Activated CD4-positive, CD25-positive, alpha-beta regulatory T cell (primary cell): ENCODE measurements at places on chromosomes 1 and 21.
A peak's percentile ranks its signal among the peaks of the same experiment; 100 is the strongest.

- DNase-seq = peak; percentile 35
Measured at GRCh38 chr1:6614019-6614928, 743 bp downstream of the PHF13 start.

- no peak for DNase-seq
Measured at GRCh38 chr1:47325528-47325927, 8.1 kb upstream of the CMPK1 start.

DNA sequence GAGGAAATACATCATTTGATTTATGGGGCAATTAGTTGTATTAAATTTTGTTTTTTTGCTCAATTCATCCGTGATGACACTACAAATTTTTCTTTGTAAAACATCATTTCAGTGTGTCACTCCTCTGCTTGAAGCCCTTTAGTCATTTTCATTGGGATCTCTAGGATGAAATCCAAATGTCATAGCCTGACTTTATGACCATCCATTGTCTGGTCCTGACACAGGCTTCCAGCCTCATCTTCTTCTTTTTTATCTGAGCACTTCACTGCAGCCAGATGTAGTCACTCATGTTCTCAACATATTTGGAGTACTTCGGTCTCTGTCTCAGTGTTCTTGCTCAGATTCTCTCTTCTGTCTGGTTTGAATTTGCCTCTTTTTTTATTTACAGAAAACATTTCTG is 173.1 kb downstream of the HMCN1 start:
- DNase-seq = no peak

GRCh38 chr1:152817309-152817708 is 5.5 kb downstream of the LCE1B start:
- DNase-seq = no peak

GRCh38 chr1:207863893-207864535 is 46.9 kb downstream of the CD34 start:
- no peak for DNase-seq

DNA sequence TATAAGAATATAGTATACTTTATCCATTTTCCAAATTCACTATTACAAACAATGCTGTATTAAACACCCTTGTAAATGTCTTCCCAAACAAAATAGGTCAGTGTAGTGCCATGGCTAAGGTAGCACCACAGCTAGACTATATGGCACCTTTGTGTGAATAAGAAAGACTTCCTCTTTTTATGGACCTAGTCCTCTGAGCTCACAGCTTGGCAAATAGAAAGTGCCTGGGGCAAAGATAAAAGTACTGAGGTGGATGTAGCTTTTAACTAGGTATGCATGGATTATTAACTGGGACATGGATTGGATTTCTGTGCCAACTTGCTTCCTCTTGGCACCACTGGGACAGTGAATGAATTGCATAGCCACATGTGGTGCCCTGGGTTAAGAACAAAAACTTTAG is 25.0 kb downstream of the HRNR start:
- no peak for DNase-seq

DNA sequence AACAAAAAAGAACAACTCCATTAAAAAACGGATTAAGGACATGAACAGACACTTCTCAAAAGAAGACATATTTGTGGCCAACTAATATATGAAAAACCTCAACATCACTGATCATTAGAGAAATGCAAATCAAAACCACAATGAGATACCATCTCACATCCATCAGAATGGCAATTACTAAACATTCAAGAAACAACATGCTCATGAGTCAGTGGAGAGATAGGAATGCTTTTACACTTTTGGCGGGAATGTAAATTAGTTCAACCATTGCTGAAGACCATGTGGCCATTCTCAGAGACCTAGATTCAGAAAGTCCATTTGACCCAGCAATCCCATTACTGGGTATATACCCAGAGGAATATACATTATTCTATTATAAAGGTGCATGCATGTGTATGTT is 1442.6 kb upstream of the B3GALT2 start:
- no peak for DNase-seq

DNA sequence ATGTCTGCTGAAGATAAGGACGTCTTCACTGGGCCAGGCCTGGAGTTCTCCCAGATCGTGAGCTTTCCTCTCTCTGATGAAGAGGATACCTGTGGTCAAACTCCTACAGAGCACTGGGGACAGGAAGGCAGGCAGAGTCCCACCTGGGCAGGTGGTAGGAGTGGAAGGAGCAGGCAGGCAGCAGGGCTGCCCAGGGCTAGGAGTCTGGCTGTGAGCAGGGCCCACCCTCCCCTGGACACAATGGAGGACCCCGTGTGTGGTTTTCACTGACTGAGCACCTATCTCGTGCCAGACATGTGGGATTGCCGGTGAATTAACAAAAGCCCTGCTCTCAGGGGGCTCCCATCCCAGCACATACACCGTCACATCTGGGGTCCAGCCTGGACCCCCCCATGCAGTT is 4.9 kb upstream of the SAMD11 start:
- no peak for DNase-seq

- no peak for DNase-seq
Measured at GRCh38 chr1:51648180-51649109, 31.6 kb downstream of the OSBPL9 start.
